Stimulated activated CD8-positive, alpha-beta memory T cell treated with anti-CD3 and anti-CD28 coated beads, Interleukin-4, amount 100 ng/mL, for 1 hour (primary cell): ENCODE measurements at places on chromosomes 16 and 17.

- DNase-seq, result no peak
Observed at GRCh38 chr17:17252149-17252661, 15.2 kb upstream of the FLCN start.

DNA sequence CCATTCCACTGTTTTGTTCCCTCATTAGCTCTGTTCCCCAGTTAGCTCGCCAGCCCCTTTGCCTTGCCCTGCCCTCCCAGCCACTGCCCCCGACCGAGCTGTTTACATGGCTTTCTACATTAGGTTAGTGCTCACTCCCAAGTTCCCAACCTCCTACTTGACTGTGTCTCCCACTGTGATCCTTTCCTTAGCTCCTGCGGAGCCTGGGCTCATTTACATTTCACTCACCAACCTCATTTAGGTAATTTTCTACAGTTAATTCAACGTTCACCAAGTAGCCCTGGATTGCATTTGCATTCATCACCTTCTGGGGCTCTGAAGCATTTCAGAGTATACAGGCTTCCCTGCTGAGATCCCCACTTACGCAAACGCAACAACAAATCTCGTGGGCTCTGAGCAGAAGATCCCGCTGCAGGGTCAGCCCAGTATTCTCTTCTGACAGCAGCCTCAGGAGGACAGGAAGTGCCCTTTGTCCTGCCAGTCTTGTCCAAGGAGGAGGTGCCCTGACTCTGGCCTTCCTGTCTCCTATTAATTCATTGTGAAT lies 325.8 kb upstream of the CCL2 start:
- DNase-seq, result no peak

- DNase-seq, result no peak
Observed at GRCh38 chr17:46859996-46860395, 8.6 kb downstream of the WNT9B start.

DNA sequence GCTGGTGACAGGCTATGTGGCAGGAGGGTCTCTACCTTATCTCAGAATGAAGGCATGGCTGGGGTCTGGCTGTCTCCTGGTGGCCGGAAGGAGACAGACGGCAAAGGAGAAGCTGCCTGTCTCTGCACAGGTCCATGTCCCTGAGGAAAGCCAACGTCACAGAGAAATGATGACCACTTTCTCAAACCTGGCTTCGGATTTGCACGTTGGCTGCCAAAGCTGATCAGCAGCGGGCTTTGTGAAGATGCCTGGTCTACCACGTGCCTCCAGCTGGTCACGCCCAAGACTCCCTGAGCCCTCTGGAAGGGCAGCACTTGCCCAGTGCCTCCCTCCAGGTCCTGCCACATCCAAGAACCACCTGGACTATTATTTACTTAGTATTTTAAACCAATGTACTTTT lies 8.4 kb downstream of the DEXI start:
- no peak for DNase-seq

DNA sequence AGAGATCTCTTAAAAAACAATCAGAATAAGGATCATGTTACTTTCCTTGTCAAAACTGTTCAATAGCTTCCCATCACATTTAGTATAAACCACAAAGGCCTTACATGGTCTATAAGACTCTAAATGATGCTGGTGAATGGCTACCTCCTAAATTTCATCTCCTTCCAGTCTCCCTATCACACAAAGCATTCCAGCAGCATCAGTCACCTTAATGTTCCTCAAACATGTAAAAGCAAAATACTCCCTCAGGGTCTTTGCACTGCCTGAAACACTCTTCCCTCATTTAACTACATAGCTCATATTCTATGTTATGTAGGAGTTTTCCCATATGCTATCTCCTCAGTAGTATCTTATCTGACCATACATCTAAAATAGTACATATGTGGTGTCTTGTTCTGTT lies 53.5 kb upstream of the INTS2 start:
- no peak for DNase-seq

GRCh38 chr17:35727635-35728034 lies 3.8 kb upstream of the RASL10B start:
- no peak for DNase-seq

DNA sequence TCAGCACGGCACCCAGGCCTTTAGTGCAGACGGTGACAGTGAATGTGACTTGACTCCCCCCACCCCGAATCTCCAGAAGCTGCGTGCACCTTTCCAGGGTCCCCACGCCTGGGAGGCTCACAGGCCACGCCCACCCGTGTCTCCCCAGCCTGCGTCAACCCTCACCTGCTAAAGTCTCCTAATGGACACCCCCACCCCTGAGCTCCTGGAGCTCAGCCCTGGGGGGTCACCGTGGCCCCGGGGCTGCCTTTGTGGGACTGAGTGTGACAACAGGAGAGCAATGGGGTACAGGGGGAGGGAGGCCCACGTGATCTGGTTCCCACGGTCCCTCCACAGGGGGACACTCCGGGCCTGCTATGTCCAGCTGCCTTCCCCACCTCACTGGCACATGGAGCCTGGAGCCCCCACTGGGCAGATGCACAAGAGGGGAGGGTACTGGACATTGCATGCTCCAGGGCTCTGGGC lies 7.4 kb upstream of the FASN start:
- DNase-seq, result no peak

DNA sequence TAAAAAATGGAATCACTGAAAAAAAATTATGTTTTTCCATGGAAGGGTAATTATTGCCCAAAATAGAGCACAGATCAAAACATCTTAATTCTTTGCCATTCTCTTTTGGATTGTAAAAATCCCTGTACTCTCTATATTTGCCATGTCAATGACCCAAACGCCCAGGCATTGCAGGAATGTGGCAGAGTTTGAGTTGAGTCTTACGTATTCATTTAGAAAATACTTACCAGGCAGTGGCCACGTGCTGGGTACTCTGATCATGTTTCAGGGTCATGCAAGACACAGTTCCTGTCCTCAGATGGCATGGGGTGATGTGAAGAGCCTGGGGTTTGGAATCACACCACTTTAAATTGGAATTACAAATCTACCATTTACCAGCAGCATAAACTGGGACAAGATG lies 267.7 kb downstream of the ABCC12 start:
- DNase-seq, result no peak

DNA sequence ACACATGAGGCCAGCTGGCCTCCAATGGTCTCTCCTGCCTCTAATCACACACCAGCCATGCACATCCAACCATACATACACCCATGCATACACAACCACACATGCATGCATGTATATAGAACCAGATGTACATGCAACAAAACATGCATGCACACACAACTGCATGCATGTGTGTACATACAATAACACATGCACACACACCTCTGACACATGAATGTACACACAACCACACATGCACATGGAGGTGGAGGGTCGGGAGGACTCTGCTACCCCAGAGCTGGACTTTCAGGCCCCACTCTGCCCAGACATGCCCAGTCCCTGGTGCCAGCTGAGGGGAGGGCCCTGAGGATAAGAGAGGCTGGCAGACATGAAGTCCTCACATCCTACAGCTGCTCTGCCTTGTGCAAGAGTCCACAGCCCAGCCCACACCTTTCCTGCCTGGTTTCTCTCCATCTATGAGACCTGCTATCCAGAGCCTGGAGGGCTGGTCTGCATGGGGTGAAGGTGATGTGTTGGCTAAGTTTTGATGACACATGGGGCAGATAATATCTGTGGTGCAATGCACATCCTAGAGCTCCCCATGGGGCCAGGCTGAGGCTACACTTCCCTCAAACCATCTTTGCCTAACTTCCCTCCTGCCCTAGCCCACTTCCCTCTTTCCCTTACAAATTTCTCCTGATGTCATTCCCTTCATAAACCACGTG lies 50.9 kb upstream of the SDK2 start:
- no peak for DNase-seq

GRCh38 chr17:42010898-42011516 lies 6.2 kb downstream of the DNAJC7 start:
- DNase-seq, result no peak

DNA sequence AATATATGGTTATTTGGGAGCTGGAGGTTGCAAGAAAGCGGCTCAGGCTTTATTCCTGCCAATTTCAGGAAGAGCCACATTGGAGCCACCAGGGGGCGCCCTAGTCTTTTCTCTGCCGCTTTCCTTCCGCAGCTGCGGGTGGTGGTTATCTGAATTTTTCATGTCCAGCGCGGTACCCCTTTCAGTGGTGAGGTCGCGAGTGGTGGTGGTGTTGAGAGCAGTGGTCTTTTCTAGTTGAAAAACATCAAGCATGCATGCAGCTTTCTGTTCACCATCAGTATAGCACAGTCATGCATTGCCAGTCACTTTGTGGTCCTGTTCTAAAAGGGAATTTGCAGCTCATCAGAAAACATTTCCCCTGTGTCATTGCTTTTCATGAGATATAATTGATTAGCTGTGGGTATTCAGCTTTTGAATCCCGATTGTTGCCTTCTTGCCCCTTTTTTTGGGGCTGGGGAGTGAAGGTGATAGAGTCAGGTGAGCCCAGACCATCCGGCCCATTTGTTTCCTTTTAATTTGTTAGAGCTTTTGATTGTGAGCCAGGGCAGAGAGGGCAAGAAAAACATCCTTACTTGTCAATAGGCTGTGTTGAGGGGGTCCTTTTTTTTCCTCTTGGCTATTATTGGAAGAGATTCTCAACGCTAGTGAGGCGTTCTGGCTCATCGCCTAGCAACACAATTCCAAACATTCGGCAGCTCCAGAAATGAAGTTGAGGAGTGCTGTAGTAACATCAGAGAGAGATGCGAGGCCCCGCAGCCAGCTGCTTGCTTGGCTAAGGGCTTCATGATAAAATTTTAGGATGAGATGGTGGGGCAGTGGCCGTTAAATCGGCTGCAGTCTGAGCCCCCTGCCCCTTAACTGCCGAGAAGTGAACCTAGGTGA lies 119.0 kb downstream of the SNX29 start:
- peak; percentile 43 for DNase-seq

- DNase-seq, result no peak
Observed at GRCh38 chr17:58595194-58595792, 80.9 kb upstream of the MTMR4 start.
